ENCODE measurements at places on chromosomes 1 and 21.

DNA sequence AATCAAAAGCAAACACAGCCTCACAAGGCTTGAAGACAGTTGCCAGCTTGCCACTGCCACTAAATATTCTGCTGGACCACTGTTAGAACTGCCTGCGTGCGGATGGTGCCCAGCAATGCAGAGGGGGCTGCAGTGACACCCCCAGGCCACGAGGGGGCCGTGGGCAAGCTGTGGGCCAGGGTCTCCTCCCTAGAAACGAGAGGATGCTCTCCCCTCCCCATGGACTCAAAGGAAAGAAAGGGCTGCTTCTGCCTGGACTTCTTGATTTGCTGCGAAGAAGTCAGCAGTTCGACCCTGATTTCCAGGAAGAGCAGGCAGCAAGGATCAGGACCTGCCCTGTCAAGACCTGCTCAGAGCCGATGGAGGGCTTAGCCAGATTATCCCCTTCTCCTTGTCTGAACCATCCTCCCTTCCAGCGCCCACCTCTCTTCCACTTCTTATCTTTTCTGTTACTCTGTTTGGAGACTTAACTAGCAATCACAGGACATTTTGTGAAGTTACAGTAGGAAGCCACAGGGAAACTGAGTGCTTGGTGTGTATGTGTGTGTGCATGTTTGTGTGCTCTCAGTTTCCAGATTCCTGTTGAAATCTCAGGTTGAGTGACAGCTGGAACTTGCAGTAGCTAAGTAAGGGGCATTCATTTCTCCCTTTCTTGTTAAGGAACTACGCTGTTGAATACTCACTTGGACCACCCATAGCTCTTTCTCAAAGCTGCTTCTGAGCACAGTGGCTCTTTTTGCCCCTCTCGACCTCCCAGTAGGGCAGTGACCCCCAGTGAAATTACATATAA lies 2.7 kb downstream of the MAN1C1 start:
- DNase-seq = peak; percentile 45

- no peak for DNase-seq
Measured at GRCh38 chr1:38283696-38284470, 237.3 kb upstream of the POU3F1 start.

GRCh38 chr1:232378266-232379062 lies 251.5 kb downstream of the SIPA1L2 start:
- no peak for DNase-seq

GRCh38 chr1:13888351-13888986 lies 188.5 kb downstream of the PRDM2 start:
- DNase-seq = no peak

GRCh38 chr1:235253219-235253962 lies 74.6 kb downstream of the ARID4B start:
- DNase-seq = peak; percentile 73

DNA sequence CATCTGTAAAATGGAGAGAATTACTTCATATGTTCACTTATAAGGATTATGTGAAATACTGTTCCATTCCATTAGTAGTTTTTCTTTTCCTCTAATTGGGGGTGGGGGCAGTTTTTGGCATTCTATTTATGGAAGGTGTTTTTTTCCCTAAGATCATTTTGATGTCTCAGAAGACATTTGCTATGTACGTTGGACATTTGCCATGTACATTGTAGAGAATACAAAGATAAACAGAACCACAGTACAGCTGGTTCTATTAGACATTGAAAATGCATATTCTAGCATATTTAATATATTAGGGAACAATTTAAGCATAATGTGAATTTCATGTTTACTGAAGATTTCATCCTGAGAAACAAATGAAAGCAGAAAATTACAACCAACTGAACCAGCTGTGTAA lies 98.5 kb downstream of the PTBP2 start:
- DNase-seq = no peak

DNA sequence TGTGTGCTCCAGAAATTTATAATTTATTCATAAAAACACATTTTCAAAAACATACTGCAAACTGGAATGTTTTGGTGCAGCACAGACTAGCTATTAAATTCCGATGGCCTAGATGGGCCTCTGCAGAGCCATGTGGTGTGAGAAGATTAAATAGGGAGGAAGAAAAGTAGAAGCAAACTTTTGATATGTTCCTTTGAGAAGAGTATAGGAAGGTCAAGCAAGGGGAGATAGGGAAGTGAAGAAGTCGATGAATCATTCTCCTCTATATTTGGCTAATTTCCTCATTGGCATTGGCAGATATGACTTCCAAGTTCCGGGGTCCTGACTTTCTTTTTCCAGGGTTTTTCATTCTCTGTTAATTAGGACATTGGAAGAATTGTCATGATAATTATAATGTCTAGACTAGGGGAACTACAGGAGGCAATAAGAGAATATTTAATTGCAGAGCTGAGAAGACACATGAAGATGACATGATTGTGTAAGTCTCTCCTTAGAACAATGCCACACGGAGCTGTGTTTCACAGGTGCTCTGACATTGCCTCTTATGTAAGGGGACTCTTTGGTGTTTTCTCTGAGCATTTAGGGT lies 19.3 kb upstream of the ZNF326 start:
- DNase-seq = no peak

- DNase-seq = no peak
Measured at GRCh38 chr1:53348486-53349368, 20.9 kb upstream of the LRP8 start.

GRCh38 chr1:170720661-170721060 lies 56.7 kb downstream of the PRRX1 start:
- no peak for DNase-seq

- no peak for DNase-seq
Measured at GRCh38 chr1:95073446-95073845, 695 bp upstream of the ALG14 start.

GRCh38 chr1:55375617-55376258 lies 160.6 kb upstream of the USP24 start:
- DNase-seq = peak; percentile 51

DNA sequence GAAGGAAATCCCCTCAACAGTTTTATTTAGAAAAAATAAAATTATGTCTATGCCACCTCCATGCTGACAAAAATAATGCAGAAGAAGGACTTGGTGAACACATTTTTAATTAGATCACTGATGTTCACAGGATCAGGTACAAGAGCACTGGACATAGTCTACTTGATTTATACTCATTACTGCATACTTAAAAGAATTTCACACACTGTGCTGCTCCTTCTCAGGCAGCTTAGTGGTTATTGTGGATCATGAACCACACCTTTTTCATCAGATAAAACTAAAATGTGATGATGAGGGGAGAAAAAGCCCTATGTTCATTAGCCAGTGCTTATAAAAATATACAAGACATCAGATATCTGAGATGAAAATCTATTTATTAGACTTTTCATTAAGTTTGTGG lies 103.3 kb upstream of the DPH5 start:
- DNase-seq = no peak

GRCh38 chr1:27968692-27969091 lies 8.9 kb downstream of the XKR8 start:
- DNase-seq = peak; percentile 20

- DNase-seq = peak; percentile 99
Measured at GRCh38 chr21:37366482-37367316, at the start of gene DYRK1A. Gene DYRK1A (plus strand): TSS chr21:37366773. CDS start chr21:37420375, 53,602 bp downstream.

DNA sequence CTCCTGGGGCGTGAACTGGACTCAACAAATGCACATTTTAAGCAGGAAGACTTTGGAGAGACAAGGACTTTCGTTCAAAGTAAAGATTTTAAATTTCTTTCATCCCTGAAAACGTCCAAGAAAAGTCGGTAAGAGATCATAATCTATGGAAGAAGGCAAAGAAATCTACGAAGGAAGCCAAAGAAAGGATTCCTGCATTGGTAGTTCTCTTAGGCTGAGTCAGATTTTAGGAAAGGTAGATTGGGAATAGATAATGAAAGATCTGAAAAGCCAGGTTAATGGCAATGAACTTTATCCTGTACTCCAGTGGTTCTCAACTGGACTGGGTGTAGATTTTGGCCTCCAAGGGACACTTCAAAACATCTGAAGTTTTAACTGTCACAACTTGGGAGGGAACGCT lies 2.4 kb downstream of the IFT25 start:
- no peak for DNase-seq

DNA sequence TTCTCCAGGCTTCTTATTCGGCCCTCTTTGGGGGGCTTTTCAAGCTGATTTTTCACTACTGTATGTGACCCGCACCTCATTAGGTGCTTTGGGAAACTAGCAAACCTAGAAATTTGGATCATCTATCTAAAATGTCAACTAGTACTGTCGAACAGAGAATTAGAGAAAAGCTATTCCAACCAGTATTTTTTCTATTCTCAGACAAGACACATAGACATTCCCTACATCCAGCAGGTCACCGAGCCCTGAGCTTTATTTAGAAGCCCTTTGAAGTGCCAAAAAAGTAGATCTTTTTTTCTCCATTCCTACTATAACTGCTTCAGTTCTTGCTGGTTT lies 310 bp upstream of the SSR2 start:
- no peak for DNase-seq

DNA sequence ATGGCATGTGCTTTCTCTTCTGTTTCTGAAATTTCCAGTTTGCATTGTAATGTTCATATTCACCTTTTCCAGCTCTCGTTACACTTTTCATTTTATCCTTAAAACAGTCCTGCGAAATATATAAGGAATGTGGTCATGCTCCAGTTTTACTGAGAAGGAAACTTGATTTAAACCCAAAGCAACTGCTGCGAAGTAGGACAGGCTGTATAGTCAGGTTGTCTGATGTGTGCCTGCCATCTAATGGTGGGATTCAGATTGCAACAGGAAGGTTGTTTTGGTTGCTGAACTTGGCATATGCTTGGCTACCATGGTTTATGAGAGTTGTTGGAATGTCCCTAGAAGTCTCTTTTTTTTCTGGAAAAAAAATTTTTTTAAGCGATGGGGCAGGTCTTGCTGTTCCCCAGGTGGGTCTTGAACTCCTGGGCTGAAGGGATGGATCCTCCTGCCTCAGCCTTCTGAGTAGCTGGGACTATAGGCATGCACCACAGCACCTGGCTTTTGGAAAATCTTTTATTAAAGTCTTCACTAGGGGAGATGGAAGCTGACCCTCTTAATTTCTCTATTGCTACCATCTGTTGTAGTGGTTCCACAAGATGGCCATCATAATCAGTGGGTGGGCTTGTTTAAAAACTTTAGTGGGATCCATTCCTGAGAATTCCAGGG lies 86.9 kb downstream of the UCK2 start:
- peak; percentile 77 for DNase-seq

- no peak for DNase-seq
Measured at GRCh38 chr1:102842606-102843005, 265.7 kb downstream of the COL11A1 start.

Data from activated CD4-positive, alpha-beta T cell treated with anti-CD3 and anti-CD28 coated beads, Interleukin-2, Interleukin-6, amounts not matched to agents 100 ng/mL and 50 ng/mL, durations not matched to agents 16 hours and 8 hours (primary cell).